ENCODE measurements at places on chromosomes 16 and 17. TPM values are rescaled to one million over a fixed set of nuclear protein-coding genes. Genes with fewer than 3 reads are reported as not detected.
A peak's percentile ranks its signal among the peaks of the same experiment; 100 is the strongest.

GRCh38 chr16:57590654-57591085 is 37.8 kb upstream of the ADGRG1 start:
- H3K4me3 ChIP-seq, result no peak overlapping the region
- H3K27ac ChIP-seq, result peak overlapping the region; percentile 71
- peaks cover 11% of the 10 kb centered on the region for H3K4me1 ChIP-seq

- H3K4me1 ChIP-seq, result peaks cover 11% of the 10 kb centered on the region
- H3K27me3 ChIP-seq, result no peaks in the 10 kb centered on the region
- no peak for DNase-seq
- H3K4me3 ChIP-seq, result no peak overlapping the region
- H3K27ac ChIP-seq, result peak overlapping the region; percentile 56
Observed at GRCh38 chr17:29084541-29085146, 41.7 kb downstream of the PIPOX start.

- peak overlapping the region; percentile 6 for H3K27ac ChIP-seq
- DNase-seq, result no peak
- peaks cover 5% of the 10 kb centered on the region for H3K36me3 ChIP-seq
- H3K4me3 ChIP-seq, result no peak overlapping the region
- no peaks in the 10 kb centered on the region for H3K27me3 ChIP-seq
- H3K4me1 ChIP-seq, result peaks cover 8% of the 10 kb centered on the region
Observed at GRCh38 chr17:49635121-49635520, 42.8 kb downstream of the SPOP start.

DNA sequence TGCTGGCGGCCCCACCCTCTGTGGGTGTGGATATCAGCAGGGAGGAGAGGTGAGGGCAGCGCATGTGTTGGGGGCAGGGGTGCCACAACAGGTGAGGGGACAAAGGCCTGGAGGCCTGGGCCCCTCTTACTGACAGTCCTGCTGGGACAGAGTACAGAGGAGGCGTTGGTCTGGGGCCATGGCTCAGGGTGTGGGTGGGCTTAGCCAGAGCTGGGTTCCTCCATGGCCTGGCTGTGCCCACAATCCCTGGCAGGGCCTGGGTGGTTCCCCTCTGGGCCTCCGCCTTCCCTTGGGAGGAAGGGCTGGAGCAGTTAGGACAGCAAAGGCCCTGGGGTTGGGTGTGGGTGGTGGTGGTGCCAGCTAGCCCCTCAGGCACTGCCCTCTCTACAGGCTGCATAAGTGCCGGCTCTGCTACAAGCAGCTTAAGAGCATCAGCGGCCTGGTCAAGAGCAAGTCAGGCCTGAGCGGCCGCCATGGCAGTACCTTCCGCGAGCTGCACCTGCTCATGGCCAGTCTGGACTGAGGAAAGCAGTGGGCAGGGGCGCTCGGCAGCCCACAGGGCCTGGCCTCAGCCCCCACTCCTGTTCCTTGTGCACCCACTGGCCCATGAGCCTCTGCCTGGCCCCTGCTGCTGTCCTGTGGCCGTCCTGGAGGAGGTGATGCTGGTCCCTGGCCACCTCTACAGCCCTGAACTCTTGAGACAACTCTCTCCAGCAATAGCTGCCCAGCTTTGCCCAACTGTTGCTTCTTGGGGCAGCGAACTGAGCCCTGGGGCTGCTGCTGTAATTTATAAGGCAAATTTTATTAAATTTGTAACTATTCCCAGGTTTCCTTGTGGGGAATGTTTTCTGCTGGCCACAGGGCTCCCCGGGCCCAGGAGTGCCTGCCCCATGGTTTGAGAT is 21.1 kb downstream of the KATNB1 start:
- no peak overlapping the region for H3K4me3 ChIP-seq
- no peak overlapping the region for H3K27ac ChIP-seq
- no peak for DNase-seq
- H3K4me1 ChIP-seq, result peaks cover 9% of the 10 kb centered on the region

GRCh38 chr16:71672803-71673581 is 47.0 kb downstream of the MARVELD3 start:
- H3K36me3 ChIP-seq, result peaks cover 43% of the 10 kb centered on the region
- H3K4me1 ChIP-seq, result no peaks in the 10 kb centered on the region
- no peaks in the 10 kb centered on the region for H3K27me3 ChIP-seq

DNA sequence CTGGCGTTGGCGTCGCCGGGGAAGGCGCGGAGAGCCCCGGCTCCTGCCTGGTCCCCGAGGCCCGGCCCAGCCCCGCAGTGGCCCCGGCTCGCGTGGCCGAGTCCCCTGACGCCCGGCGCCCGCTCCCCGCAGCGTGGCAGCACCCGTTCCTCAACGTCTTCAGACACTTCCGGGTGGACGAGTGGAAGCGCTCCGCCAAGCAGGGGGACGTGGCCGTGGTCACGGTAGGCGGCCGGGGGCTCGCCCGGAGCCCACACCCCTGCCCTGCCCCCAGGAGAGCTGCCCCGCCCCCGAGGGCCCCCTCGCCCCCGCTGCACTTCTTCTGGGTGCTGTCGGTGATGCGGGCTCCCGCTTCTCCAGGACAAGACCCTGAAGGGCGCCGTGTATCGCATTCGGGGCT is 466 bp downstream of the WDR90 start:
- no peak overlapping the region for H3K27ac ChIP-seq
- H3K4me1 ChIP-seq, result peaks cover 13% of the 10 kb centered on the region
- H3K4me3 ChIP-seq, result peak overlapping the region; percentile 71
- no peaks in the 10 kb centered on the region for H3K36me3 ChIP-seq
- no peaks in the 10 kb centered on the region for H3K27me3 ChIP-seq
- no peak for DNase-seq

GRCh38 chr16:56603589-56603988 is 4.8 kb upstream of the MT2A start:
- peaks cover 18% of the 10 kb centered on the region for H3K4me1 ChIP-seq
- H3K4me3 ChIP-seq, result no peak overlapping the region
- no peaks in the 10 kb centered on the region for H3K36me3 ChIP-seq
- H3K27ac ChIP-seq, result no peak overlapping the region

GRCh38 chr17:48011405-48012150 is 26.0 kb downstream of the COPZ2 start:
- peaks cover 19% of the 10 kb centered on the region for H3K27me3 ChIP-seq
- no peaks in the 10 kb centered on the region for H3K36me3 ChIP-seq
- peak overlapping the region; percentile 62 for H3K4me3 ChIP-seq

DNA sequence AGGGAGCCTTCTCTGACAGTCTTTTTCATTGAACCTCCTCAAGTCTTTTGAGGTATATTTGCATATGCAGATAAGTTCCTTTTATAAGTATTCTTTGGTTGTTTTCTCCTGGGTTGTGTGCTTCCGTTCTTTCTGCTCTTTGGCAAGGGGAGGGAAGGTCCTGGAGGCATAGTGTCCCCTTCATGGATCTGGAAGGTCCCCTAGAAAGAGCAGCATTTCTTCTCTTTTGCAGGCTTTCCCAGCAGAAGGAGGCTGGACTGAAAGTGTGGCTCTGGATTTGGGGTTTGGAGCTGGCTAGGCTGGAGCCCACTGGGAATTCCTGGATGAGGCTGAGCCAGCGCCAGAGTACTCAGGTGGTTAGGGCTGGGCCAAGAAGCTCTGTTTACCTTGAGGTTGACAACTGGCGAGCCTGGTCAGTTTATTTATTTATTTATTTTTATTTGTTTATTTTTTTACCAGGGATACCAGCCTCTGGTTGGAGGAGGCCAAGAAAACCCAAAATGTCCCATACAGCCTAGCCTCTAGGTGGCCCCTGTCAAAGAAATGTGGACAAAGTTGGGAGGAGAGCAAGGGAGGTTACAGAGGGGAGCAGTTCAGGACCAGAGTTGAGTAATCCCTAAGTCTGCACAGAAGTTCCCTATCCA is 5.4 kb upstream of the TOP2A start:
- H3K4me3 ChIP-seq, result no peak overlapping the region
- no peak overlapping the region for H3K27ac ChIP-seq
- no peaks in the 10 kb centered on the region for H3K27me3 ChIP-seq
- no peak for DNase-seq
- H3K36me3 ChIP-seq, result no peaks in the 10 kb centered on the region

GRCh38 chr17:51486091-51486490 is 225.7 kb downstream of the UTP18 start:
- peaks cover 5% of the 10 kb centered on the region for H3K27me3 ChIP-seq
- DNase-seq, result no peak
- H3K4me1 ChIP-seq, result no peaks in the 10 kb centered on the region
- no peaks in the 10 kb centered on the region for H3K36me3 ChIP-seq

GRCh38 chr16:74757349-74757748 is 17.3 kb downstream of the FA2H start:
- no peaks in the 10 kb centered on the region for H3K4me1 ChIP-seq
- no peaks in the 10 kb centered on the region for H3K36me3 ChIP-seq
- no peak overlapping the region for H3K4me3 ChIP-seq
- H3K27ac ChIP-seq, result no peak overlapping the region
- no peak for DNase-seq

- no peaks in the 10 kb centered on the region for H3K27me3 ChIP-seq
- DNase-seq, result no peak
- no peak overlapping the region for H3K4me3 ChIP-seq
- H3K27ac ChIP-seq, result no peak overlapping the region
Observed at GRCh38 chr17:47983492-47984223, 12.7 kb downstream of the CDK5RAP3 start.

DNA sequence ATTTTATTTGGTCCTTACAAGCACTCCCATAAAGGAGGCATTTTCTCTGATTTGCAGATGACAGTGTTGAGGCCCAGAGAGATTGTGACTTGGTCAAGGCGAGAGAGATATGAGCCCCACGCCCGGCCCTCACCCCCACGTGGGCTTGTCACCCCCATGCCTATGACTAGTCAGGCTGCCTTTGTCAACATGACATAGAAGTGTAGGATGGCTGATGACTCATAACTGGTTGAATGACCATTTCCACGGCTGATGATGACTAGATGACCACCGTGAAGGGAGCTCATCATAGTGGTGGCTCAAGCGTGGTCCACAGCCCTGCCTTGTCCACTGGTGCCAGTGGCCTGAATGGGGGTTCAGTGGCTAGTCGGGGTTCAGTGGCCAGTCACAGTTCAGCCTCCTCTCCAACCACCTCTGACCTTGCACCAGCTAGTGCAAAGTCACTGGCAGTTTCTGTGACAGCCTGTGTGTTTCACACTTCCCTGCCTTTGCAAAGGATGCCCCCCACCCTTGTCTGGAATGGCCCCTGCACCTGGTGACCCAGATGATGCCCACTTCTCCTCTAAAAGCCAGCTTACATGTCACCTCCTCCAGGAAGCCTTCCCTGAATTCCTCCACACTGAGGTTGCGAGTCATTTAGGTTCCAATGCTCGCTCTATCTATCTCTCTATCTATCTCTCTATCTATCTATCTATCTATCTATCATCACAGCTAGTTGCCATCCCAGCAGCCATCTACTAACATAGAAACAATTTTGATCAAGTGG is 3.8 kb upstream of the WSCD1 start:
- no peaks in the 10 kb centered on the region for H3K36me3 ChIP-seq
- peaks cover 12% of the 10 kb centered on the region for H3K4me1 ChIP-seq
- H3K4me3 ChIP-seq, result no peak overlapping the region
- H3K27me3 ChIP-seq, result peaks cover 87% of the 10 kb centered on the region
- no peak for DNase-seq

GRCh38 chr16:28845293-28845692 is 855 bp downstream of the TUFM start:
- peaks cover 11% of the 10 kb centered on the region for H3K36me3 ChIP-seq
- no peaks in the 10 kb centered on the region for H3K27me3 ChIP-seq
- H3K4me3 ChIP-seq, result peak overlapping the region; percentile 97

SSTR5 gene
- total RNA-seq, result not detected

TBX2 gene
- 173 TPM for total RNA-seq

KRT17 gene
- total RNA-seq, result 232 TPM

ACADVL gene
- total RNA-seq, result 385 TPM

SLC13A2 gene
- total RNA-seq, result not detected

KRT12 gene
- not detected for total RNA-seq

EVPL gene
- total RNA-seq, result 0.16 TPM

TAT gene
- 0.07 TPM for total RNA-seq

Data from mesothelial cell of epicardium (in vitro differentiated cells).